ENCODE measurements at places on chromosomes 1 and 21.

- DNase-seq = no peak
These were observed 64.7 kb downstream of the SLC35A3 start for GRCh38 chr1:100034470-100034869.

DNA sequence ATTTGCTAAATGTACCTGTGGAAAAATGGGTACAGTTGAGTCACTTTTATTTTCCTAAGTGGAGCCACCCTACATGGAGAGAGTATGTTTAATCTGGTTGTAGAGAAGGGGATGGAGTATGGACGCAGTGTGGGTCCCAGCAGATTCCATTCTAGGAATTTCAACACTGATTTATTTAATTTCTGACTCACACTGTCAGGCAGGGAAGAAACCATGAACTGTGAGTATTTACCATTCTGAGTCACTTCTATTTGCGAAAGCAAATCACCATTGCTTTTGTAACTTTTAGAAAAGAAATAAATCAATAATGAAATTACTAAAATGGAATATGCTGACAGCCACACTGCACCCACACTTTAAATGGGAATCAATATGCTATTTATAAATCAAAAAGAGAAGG is 339.0 kb downstream of the DSCAM start:
- no peak for DNase-seq

GRCh38 chr21:36479415-36480402 is at the start of gene CLDN14:
CLDN14 (minus strand) TSS chr21:36480122; CDS start chr21:36461695, 18,427 bp downstream.
- DNase-seq = no peak

DNA sequence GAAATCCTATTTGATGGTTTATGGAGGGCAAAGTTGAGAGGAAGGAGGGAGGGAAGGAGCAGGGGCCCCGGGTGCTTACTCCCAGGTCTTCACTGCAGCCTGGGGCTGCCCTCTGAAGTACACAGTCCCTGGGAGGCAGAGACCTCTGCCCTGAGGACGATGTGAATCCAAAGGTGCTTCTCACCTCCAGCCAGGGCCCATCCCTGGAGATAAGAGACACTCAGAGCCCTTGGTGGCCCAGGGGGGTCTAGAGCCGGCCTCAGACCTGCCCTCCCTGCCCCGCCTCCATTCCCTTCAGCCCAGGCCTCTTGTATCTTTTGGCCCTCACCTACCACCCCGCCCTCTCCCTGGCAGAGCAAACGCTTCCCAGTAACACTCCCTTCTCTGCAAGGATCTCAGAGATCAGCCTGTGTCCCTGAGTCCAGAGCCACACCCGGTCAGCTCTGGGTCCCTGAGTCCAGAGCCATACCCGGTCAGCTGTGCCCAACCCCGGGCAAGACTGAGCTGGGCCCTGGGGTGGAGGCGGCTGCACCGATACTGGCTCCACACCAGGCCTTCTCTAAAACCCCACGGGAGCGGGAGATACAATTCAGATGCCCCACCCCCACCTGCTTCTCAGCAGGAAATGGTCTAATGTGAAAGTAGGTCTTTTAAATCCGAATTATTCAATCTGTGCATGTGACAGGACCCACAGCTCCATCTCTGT is 3.6 kb upstream of the GNB1 start:
- no peak for DNase-seq

DNA sequence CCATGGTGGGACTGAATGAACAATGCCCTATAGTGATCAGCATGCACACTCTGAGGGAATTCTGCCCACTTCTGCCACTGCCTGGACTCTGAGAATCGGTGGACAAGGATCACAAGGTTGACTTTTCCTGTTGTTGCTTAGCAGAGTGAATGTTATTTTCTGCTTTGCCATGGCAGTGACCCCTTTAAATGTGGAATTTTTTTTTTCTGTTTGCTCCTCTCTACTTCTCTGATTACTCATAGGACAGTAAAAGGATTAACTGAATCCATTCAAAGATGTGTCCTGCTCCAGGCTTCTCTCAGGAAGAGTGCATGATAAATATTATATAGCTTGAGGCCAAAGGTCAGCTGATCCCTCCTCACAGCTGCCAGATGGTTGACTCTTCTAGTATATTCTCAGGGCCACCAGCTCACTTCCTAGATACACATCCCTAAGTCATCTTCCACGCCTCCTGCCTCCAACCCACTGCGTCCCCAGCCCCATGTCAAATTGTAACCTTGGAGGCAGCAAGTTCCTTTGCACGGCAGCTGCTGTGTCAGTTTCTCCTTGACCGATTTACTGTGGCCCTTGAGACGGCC is 74.0 kb upstream of the RALGPS2 start:
- no peak for DNase-seq

DNA sequence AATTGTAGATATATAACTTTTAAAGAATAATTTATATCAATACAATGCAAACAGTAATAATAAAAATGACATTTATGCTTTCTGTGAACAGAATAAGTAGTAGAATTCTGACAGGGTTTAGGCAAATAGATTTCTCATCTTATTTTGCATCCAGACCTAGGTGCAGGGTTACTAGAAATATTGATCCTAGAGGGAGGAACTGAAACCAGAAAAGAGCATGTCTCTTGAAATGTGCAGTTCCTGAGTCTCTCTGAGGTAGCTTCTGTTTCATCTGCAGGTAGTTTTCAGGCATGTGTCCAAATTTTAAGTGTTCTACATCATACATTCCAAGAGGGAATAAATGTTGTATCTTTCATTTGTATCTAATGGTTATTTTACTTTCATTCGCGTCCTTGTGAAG is 631.9 kb upstream of the ADGRL4 start:
- no peak for DNase-seq

- DNase-seq = no peak
These were observed 1805.9 kb downstream of the NCAM2 start for GRCh38 chr21:22804151-22804550.

DNA sequence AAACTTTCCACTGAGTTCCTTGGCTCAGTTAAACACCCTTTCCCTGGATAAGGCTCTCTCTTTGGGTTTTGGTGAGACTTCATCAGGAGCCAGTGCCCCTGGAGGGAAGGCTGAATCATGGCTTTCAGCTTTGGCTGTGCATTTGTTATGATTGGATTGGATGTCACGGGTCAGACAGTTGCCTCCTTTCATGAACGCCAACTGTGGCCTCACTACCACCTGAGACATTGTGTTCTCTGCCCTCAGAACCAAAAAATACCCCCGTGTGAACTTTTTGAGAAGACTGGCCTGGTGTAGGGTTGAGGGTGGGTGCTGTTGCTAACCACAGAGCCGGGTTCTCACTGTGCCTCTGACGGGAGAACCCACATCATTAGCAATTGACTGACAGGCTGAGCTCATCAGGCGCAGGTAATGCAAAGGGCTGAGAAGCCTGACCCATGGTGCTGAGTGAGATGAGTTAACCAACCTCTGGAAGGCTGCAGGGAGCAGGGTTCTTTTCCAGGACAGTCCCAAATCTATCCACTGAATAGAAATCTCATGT is 65.6 kb downstream of the HHAT start:
- no peak for DNase-seq

DNA sequence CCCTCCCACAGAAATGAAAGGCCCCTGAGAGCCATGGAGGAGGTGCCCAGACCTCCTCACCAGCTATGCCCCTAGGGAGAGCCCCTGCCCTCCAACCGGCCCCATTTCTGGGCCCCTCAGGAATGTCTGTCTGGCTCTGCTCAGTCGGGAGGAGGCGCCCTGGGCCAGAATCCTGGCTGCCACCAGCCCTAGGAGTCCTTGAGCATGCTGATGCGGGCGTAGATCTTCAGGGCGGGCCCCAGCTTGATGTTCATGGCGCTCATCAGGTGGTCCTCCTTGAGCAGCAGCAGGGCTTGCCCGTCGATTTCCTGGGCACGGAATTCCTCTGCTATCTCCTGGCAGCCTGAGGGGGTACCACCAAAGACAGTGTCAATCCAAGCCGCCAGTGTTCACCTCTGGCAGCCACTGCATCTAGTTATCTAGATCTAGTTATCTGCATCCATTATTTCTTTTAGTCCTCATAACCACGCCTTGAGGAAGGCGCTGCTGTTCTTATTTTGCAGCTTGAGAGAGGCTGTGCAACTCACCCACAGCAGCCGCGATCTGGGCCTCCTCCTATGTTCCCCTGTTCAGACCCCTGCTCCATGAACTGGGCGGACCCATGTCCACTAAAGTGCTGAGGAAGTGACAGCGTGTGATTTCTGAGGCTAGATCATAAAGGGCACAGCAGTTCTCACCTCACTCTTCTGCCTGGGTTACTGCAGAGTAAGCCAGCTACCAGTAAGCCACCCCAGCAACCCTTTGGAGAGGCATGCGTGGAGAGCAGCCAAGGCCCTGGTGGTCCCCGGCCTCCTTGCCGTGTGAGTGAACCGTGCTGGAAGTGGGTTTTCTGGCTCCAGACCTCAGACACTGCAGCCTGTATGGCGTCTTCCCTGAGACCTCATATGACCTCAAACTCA is 4.0 kb upstream of the A3GALT2 start:
- DNase-seq = no peak

DNA sequence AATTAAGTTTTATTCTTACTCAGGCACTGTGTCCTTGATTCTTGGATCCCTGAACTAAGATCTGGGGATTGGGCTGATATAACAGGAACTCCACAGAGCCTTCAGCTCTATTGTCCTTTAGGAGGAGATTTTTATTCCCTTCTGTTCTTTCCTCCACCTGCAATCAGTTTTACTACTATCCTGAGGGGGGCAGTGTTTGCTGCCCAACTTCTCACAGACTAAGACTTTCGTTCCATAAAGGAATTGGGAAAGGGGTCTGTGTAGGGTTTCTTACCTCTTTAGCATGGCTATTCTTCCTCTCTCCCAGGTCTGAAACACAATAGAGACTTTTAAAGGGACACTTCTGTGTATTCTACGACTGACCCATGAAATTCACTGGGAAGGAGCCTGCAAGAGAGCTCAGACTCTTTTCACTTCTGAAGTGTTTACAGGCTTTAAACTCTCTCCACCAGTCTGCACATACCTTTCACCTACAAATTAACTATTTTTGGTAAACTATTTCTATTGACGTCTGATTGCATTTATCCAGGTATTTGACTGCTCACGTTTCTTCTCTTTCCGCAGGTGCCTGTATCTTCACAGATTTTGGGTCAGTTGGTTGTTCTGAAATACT is 103.3 kb upstream of the DEPDC1 start:
- no peak for DNase-seq

- no peak for DNase-seq
These were observed 73.5 kb upstream of the WNT4 start for GRCh38 chr1:22216210-22216883.

DNA sequence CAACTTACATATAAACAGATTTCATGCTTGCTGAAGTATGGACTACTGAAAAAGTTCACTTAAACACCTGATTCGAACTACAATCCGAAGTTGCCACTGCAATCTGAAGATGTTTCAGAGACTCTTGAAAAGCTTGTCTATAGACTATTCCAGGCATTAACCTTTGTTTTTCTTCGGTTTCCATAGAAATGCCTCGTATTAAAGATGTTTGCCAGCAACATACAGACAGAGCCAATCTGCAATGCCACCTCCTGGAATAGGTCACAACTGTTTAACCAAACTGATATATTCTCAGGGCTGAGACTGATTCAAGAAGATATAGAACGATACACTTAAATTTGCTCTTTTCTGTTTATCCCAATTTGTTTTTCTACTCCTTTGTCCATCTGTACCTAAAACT is 28.9 kb upstream of the DMRTB1 start:
- no peak for DNase-seq

GRCh38 chr21:29430030-29430429 is 131.3 kb downstream of the BACH1 start:
- no peak for DNase-seq

Data from activated T-helper 1 cell treated with Interleukin-2 at 50 U/mL for 16 hours (primary cell).